ENCODE measurements at places on chromosomes 2 and 18. TPM values are rescaled to one million over a fixed set of nuclear protein-coding genes. Genes with fewer than 3 reads are reported as not detected.

DNA sequence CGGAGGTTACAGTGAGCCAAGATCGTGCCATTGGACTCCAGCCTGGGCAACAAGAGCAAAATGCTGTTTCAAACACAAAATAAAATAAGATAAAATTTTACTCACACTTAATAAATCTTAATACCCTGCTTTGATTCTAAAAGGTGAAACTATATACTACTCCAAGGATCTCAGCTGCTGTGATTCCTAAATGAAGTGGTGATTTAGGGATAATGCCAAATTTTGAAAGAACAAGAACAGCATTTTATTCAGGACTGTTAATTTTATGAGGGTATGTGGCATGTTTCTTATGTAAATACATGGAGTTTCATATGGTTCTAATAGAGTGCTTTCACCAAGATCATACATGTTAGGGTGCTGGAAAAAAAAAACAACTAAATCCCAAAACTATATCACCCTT lies 199.7 kb upstream of the PID1 start:
- no peak for DNase-seq

DNA sequence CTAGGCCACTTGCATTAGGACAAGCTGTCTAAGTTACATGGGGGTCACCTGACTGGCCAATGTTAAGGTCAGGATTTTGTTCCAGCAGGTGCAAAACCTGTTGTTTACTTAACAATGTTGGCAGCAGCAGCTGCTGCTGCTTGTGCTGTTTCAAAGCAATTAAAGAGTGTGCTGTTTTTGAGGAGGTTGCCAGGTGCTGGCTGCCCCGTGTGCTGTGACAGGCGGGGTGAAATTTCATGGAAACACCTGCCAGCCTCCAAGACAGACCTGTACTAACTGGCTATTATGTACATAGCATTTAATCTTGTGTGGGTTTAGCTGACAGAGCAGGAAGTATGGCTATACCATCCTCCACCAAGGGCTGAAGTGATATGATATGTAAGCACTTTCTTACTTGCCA lies 224.9 kb downstream of the ASXL3 start:
- no peak for DNase-seq

DNA sequence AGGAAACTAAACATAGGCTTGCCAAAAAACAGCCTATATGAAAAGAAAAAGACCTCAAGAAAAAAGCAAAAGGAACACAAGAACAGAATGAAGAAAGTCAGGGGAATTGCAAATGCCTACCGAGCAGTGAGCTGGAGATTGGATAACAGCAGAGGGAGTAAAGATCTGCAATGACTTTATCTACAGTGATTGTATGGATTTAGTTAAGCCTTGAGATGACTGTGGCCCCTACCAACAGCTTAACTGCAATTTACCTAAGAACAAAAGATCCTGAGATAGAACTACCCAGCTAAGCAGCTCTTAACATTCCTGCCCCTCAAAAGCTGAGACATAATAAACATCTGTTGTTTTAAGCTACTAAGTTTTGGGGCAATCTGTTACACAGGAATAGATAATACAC lies 20.5 kb downstream of the LNPK start:
- DNase-seq = no peak

GRCh38 chr2:24838541-24838940 lies 45.3 kb downstream of the CENPO start:
- DNase-seq = no peak

The TACR1 gene
- total RNA-seq = not detected

The DPP10 gene
- total RNA-seq = not detected

The ETAA1 gene
- 11.9 TPM for total RNA-seq

- DNase-seq = no peak
These were observed 265.1 kb downstream of the SOCS6 start for GRCh38 chr18:70553936-70554260.

- DNase-seq = no peak
These were observed 138.6 kb upstream of the SLC1A4 start for GRCh38 chr2:64850642-64851041.

DNA sequence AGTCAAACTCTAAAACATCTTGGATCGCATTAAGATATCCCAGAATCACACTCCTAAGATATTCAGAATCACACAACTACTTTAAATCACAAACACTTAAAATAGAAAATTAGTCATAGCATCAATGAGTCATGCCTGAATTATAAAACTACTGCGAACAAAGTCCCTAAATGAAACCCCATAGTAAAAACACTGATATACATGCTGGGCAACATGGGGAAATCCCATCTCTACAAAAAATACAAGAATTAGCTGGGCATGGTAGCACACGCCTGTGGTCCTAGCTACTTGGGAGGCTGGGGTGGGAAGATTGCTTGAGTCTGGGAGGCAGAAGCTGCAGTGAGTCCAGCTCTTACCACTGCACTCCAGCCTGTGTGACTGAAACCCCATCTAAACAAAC lies 101.7 kb downstream of the COBLL1 start:
- no peak for DNase-seq

- DNase-seq = no peak
These were observed 223.9 kb downstream of the ERBB4 start for GRCh38 chr2:212314680-212315079.

DNA sequence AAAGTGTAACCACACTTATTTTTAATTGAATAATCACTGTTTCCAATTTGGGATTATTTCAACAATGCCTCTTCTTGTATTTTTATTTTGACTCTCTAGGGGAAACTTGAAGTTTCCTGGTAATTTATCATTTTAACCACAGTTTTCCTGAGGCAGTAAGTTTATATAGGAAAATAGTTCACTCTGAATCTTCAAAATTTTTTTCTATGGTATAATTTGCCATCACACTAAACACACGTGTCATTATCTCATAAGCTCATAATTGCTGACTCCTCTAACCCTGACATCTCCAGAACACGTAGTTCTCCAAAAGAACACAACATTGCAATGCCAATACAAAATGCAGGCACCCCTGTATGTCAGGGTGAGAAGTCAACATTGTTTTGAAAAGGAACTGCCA lies 102.2 kb upstream of the FZD7 start:
- no peak for DNase-seq

- DNase-seq = no peak
These were observed 304.5 kb downstream of the SLC8A1 start for GRCh38 chr2:40147360-40147759.

All from activated CD8-positive, alpha-beta T cell treated with anti-CD3 and anti-CD28 coated beads for 36 hours (primary cell).